ENCODE measurements at places on chromosomes 5 and 9.
A peak's percentile ranks its signal among the peaks of the same experiment; 100 is the strongest.

GRCh38 chr9:120734607-120735410 lies 20.5 kb upstream of the MEGF9 start:
- DNase-seq: no peak

DNA sequence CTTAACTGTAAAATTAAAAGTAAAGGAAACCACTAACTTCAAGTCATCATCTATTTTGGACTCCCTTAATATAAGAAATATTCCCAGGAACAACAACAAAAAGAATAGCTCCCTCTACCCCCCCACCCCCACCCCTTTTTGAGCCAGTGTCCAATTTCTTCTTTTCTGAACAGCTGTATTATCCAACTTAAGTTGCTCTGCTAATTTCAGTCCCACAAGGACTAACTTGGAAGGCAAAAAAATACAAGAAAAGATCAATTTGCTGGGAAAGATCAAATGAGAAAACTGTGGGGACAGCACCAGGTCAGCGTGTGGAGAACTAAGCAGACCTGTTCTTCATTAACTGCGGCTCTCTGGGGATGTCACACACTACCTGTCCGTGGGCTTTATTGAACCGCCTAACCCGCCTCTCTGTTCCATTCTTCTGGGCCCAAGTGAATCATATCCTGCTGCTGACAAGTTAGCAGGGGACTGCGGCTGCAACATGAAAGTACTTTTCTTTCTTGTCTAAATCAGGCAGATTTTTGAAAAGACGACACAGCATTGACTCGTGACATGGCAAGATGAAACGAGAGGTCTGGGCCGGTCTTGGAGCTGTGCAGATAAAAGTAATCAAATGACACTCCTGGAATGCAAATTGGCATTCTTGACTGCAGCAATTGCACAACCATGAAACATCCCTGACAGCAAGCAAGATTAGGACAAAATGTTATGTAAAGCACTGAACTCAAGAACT lies 2.7 kb downstream of the BNC2 start:
- DNase-seq: peak; percentile 30

- no peak for DNase-seq
Observed at GRCh38 chr5:40356248-40356647, 323.5 kb upstream of the PTGER4 start.

DNA sequence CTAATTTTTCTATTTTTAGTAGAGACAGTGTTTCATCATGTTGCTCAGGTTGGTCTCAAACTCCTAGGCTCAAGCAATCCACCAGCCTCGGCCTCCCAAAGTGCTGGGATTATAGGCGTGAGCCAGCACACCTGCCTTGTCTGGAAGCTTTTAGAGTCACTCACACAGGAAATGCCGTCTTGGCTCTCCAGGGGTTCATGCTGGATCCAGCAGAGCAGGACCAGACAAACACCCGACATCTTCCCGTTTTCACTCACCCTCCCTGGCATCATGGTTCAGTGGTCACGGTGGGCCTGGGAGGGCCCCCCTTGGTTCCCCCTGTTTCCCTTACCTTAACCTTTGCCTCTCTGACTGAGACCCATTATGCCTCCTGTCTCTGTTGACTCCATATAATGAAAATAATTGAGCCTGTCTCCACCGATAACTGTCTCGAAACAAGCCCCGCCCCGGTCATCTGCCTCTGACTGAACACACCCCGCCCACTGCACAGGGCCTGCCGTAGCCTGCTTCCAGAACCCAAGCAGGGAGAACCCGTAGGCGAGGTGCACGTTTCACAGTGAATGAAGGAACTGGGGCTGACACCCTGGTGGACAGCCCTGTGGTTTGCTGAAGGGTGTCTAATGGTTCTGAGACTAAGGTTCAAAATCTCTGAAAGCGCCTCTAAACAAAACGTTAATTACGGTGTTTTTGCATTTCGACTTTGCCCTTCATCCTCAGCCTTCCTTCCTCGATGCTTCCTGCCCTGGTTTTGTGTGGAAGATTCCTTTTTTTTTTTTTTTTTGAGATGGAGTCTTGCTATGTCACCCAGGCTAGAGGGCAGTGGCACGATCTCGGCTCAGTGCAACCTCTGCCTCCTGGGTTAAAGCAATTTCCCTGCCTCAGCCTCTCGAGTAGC lies 39.7 kb upstream of the SPRY4 start:
- DNase-seq: no peak

- no peak for DNase-seq
Observed at GRCh38 chr9:91360551-91361290, 997 bp downstream of the AUH start.

- DNase-seq: no peak
Observed at GRCh38 chr5:14504816-14505215, 76.8 kb upstream of the OTULINL start.

- DNase-seq: peak; percentile 3
Observed at GRCh38 chr9:93657331-93658111, 81.1 kb downstream of the PHF2 start.

- DNase-seq: no peak
Observed at GRCh38 chr9:81771571-81771970, 82.2 kb upstream of the TLE1 start.

- no peak for DNase-seq
Observed at GRCh38 chr5:6547498-6547897, 85.3 kb downstream of the NSUN2 start.

- no peak for DNase-seq
Observed at GRCh38 chr5:79793722-79794121, 104.1 kb downstream of the CMYA5 start.

GRCh38 chr5:92703976-92704375 lies 877.0 kb downstream of the NR2F1-AS1 start:
- DNase-seq: no peak

DNA sequence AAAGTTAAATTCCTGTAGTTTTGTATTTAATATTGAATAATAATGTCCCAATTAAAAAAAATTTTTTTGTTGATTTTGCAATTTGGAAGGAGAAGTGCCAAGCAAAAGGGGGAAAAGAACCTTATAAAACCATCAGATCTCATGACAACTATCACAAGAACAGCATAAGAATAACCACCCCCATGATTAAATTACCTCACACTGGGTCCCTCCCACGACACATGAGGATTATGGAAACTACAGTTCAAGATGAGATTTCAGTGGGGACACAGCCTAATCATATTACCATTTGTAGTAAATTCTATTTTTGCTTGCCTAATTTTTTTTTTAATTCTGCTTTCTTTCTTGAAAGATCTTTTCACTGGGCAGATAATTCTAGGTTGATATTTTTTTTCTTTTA lies 33.4 kb upstream of the FCHO2 start:
- no peak for DNase-seq

DNA sequence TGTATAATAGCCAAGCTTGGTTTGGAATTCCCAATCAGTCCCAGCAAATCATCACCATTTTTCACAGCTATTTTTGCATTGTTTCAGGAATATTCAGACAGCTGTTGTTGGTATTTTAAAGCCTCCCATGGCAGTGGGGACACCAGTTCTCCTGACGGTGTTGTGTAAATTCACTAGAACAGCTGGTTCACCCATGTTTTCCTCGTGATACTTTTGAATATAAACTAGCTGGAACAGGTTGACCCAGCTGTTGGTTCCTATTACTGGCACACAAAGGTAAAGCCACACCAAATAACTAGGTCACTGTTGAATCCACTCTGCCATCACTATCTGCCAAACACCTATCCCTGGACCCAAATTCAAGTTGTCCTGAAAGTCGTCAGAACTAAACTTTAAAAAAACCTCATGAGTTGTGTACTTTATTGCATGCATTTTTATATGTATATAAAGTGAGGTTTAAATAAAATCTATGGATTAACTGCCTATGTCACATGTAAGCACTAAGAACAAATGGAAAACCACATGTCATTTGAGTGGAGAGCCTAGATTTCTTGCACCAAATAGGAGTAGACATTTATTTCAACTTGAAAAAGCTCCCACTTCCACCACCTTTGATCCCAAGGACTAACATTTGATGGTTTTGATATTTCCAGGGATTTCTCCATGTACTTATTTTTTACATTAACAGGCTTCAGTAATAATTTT lies 121.9 kb upstream of the PIK3R1 start:
- DNase-seq: no peak

DNA sequence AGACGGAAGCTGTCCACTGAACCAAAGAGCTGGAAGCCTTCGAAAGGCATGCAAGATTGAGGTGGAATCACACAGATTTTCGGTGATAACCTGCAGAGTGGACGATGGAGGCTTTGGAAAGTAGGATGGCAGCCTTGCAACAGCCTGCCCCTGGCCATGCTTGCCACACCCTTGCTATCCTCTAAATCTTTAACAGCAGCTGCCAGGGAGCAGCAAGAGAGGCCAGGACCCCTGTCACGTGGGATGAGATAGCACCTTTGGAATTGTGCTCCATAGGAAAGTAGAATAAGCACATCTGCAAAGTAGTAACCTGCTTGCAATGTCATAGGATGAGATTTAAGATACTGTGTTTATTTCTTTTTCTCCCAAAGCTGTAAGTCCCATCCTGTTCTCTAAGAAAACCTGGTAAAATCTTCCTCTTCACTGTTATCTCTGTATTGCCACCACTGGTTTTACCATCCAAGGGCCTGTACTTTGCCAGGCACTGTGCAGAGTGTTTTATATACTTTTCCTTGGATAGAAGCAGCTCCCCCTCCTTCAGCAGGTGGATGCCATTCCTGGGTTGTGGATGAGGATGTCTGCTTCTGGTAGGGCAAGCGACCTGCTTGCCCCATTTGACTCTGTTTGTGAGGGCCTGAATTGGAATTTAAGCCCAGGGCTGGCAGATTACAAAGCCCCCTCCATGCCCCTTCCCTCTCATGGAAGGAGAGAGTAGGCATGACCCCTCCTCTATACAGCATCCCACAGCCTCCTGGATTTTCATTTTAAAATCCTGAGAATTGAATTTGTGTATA lies 10.1 kb downstream of the TRIO start:
- no peak for DNase-seq

DNA sequence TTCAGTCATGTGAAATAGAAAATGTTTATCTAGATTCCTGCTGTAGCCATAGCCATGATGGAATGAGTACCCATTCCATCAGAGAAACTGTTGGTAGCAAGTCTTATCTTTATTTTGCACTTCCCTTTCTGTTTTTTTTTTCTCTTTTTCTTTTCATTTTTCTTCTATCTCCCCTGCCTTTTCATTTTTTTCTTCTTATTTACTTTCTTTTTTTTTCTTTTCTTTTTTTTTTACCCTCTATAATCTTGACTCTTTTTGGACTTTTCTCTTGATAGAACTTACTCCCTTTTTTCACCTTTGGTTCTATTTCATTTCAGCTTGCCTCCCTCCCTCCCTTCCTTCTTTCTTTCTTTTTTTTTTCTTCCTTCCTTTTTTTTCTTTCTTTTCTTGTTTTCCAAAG lies 15.4 kb downstream of the SLC25A46 start:
- no peak for DNase-seq

GRCh38 chr9:106860721-106861639 lies 2.0 kb upstream of the ZNF462 start:
- DNase-seq: peak; percentile 25

DNA sequence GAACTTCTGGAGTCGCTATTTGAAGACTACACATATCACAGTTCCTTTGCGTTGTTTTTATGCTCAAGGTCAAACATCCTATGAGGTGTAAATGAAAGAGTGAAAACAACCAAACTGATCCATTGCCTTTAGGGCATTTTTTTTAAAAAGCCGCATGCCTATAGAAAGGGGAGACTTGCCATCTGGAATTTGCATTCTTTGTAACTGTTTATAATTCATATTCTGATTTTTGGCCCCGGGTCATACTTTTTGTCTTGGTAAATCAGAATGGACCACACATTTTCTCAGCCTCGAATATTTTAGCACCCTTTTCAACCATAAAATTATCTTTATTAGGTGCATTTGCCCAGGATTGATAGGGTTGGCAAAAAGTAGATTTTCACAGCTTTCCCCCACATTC lies 188.0 kb downstream of the GOLPH3 start:
- DNase-seq: no peak

GRCh38 chr9:76926324-76926741 lies 20.4 kb upstream of the PRUNE2 start:
- DNase-seq: no peak

GRCh38 chr5:3534997-3535396 lies 60.6 kb upstream of the IRX1 start:
- no peak for DNase-seq

- no peak for DNase-seq
Observed at GRCh38 chr5:78594610-78595457, 53.7 kb downstream of the LHFPL2 start.

GRCh38 chr9:7402334-7403027 lies 397.1 kb downstream of the DMAC1 start:
- DNase-seq: no peak

DNA sequence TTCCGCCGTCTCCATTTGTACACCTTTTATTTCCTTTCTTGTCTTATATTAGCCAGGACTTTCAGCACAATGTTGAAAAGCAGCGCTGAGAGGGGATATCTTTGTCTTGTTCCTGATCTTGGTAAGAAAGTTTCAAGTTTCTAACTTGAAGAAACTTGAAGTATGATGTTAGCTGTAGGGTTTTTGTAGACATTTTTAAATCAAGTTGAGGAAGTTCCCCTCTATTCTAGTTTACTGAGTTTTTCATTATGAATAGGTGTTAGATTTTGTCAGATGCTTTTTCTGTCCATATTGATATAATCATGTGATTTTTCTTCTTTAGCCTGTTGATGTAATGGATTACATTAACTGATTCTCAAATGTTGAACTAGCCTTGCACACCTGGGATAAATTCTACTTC lies 425.7 kb downstream of the PIK3R1 start:
- no peak for DNase-seq

DNA sequence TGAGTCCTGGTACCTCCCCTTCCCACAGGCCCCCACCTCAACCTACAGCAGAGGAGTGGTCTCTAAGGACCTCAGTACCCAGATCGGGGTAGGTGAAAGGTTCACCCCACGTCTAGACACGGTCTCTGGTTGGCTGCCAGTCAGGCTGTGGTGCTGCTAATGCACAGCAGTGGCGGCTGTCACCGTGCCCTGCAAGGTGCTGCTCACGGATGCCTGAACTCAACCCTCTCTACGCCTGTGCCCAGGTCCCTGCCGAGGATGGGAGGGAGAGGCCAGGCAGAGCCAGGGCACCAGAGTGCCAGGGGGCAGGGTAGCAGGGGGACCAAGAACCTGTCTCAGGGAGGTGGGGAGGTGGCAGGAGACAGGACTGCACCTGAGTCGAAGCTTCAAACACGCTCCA lies 14.3 kb downstream of the IER5L start:
- no peak for DNase-seq

GRCh38 chr9:69918322-69918721 lies 97.7 kb downstream of the CFAP95 start:
- DNase-seq: no peak

DNA sequence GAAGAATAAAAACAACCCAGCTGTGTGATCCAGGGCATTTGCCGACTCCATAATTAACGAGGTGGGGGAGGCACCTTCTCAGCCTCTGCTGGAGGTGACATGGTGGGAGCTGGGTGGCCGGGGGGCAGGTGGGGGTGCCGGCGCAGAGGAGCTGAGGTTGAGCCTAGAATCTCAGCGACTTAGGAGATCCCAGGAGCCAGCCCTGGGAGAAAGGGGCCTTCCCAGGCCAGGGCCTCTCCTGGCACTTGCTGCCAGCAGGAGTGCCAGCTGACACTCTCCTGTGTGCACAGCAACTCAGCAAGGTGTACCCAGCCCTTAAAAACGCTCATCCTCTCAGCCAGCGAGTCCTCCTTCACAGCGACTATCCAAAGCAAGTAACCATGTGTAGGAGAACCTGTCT lies 62.8 kb upstream of the FCN1 start:
- no peak for DNase-seq

- peak; percentile 38 for DNase-seq
Observed at GRCh38 chr5:10220248-10220647, 29.4 kb downstream of the ATPSCKMT start.

GRCh38 chr9:90969021-90969675 lies 167.5 kb downstream of the SYK start:
- no peak for DNase-seq
